ENCODE measurements at places on chromosomes 1 and 21. TPM values are rescaled to one million over a fixed set of nuclear protein-coding genes. Genes with fewer than 3 reads are reported as not detected.

- no peak overlapping the region for H3K27ac ChIP-seq
- H3K27me3 ChIP-seq = no peaks in the 10 kb centered on the region
Observed at GRCh38 chr1:164515711-164516331, 43.2 kb upstream of the PBX1 start.

GRCh38 chr21:23858878-23859277 is 1748.4 kb downstream of the MRPL39 start:
- no peak for DNase-seq
- no peaks in the 10 kb centered on the region for H3K36me3 ChIP-seq
- H3K4me1 ChIP-seq = peaks cover 10% of the 10 kb centered on the region

GRCh38 chr1:53369034-53369750 is 41.3 kb upstream of the LRP8 start:
- no peak overlapping the region for H3K4me3 ChIP-seq
- H3K36me3 ChIP-seq = no peaks in the 10 kb centered on the region
- no peak for DNase-seq
- no peaks in the 10 kb centered on the region for H3K27me3 ChIP-seq
- no peak overlapping the region for H3K27ac ChIP-seq

DNA sequence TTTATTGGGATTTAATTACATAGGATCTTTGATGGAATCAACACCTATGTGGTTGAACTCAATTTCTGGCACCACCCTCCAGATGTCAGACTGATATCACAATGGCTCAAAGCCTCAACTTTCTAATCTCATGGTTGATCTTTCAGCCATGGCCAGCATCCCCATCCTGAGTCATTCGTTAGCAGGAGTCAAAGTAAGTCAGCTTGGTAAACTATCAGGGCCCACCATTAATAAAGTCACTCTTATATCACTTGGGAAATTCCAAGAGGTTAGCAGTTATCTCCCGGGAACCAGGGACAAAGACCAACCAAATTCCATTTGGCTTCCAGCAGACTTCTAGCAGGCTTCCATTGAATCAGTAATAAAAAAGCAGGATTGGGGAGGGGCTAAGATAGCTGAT is 50.7 kb upstream of the TNFSF4 start:
- no peaks in the 10 kb centered on the region for H3K27me3 ChIP-seq
- DNase-seq = no peak
- no peak overlapping the region for H3K4me3 ChIP-seq
- H3K4me1 ChIP-seq = no peaks in the 10 kb centered on the region
- no peak overlapping the region for H3K27ac ChIP-seq

DNA sequence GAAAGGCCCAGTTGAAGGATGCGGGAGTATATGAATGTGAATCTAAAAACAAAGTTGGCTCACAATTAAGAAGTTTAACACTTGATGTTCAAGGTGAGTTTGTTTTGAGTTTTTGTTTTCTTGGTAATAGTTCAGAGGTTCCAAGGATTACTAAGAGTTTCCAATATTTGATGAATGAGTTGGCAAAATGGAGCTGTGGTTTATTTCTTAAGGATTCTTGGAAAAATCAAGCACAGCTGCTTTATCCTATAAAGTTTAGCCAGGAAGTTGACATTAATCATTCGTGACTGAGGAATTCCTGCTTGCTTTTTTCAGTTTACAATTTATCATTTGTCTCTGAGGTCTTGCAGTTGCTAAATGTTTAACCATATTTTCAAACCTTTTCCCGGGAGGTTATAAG is 15.1 kb downstream of the VCAM1 start:
- H3K4me3 ChIP-seq = no peak overlapping the region
- no peaks in the 10 kb centered on the region for H3K4me1 ChIP-seq
- H3K36me3 ChIP-seq = no peaks in the 10 kb centered on the region
- no peak for DNase-seq
- H3K27me3 ChIP-seq = no peaks in the 10 kb centered on the region

- H3K4me1 ChIP-seq = peaks cover 6% of the 10 kb centered on the region
- H3K4me3 ChIP-seq = no peak overlapping the region
- H3K36me3 ChIP-seq = no peaks in the 10 kb centered on the region
- H3K27ac ChIP-seq = no peak overlapping the region
Observed at GRCh38 chr21:45454926-45455673, 50.1 kb downstream of the COL18A1 start.

MIXL1 gene
- total RNA-seq = not detected

ADGRL4 gene
- total RNA-seq = not detected

GFI1 gene
- total RNA-seq = 46.0 TPM

SNX7 gene
- total RNA-seq = not detected

All from natural killer cell (primary cell).